ENCODE measurements at places on chromosomes 3 and 15.

DNA sequence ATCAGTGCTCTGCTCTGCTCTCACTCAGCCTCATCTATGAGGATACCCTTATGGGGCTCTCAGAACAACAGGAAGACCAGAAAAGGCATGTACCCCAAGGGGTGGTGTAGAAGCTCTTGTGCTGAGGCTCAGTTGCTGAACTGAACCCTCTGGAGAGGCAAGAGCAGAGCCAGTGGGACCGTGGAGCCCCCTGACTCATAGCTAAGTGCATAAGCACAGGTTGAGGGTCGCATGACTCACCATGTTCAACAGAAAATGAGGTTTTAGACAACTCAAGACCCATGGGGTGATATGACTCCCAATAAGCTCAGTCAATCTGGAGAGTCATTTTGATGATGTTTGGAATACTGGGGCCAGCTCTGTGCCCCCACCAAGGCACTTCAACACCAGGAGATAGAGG is 37.3 kb downstream of the CRYGS start:
- DNase-seq, result no peak

DNA sequence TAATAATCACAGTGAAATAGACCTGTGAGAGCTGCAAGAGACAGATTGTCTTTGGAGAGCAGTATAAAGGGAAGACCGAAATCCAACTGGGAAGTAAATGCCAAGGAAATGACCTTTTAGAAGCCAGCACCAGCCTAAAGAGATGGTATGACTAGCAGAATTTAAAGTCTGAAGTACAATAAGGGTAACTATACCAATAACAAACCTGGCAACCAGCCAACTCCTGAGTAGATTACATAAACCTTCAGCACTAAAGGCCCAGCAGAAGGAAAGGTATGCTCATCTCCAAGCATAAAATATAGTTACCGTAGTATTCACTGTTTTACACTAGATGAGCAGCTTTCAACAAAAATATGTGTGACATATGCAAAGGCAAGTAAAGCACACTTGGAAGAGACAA is 155.1 kb upstream of the SATB1 start:
- DNase-seq, result no peak

DNA sequence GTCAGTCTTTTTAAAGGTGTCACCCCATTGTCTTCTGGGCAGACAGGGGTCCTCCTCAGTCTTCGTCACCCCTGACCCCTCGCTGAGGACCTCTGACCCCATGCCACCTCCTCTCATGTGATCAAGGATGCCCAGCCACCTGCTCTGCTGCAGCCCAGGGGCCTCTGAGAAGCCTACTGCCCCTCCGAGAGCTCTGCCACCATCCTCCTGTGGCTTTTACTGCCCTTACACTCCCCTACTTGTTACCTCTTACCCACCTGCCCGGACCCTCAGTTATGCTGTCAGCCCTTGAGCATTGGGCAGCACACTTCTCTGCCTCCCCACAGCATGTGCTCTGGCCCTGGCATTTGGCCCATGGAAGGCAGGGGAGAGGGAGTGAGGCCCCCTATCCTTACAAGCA is 123.2 kb downstream of the LRRK1 start:
- DNase-seq, result no peak

- DNase-seq, result no peak
Measured at GRCh38 chr3:37751967-37752648, 109.6 kb upstream of the CTDSPL start.

DNA sequence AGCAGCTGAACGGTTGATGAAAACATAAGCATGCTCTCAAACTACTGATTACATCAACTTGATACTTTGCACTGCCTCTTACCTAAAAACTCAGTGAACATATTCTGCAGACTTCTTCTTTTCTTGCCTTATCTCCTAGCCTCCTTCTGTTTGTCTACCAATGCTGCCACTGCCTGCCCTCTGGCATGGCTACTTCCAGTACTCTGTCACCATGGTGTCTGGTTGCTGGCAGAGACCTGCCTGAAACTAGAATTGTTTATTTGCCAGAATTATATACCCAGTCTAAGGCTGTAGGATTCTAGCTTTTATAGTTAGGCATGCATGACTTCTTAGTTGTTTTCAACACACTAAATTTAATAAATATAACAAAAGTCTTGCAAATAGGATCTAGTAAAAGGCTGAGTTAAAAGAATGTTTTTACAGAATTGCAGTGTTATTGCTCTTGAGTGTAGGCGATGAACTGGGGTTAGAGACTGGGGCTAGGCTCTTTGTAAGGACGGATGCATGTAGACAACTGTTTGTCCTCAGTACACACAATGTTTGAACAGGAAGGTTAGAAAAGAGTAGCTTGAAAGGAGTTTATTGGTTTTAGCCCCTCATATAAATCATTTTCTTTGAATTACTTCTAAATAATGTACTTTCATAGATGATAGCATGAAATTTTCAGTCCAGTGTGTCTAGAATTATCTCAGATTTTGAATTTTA is 116.3 kb downstream of the KCNAB1 start:
- DNase-seq, result no peak

DNA sequence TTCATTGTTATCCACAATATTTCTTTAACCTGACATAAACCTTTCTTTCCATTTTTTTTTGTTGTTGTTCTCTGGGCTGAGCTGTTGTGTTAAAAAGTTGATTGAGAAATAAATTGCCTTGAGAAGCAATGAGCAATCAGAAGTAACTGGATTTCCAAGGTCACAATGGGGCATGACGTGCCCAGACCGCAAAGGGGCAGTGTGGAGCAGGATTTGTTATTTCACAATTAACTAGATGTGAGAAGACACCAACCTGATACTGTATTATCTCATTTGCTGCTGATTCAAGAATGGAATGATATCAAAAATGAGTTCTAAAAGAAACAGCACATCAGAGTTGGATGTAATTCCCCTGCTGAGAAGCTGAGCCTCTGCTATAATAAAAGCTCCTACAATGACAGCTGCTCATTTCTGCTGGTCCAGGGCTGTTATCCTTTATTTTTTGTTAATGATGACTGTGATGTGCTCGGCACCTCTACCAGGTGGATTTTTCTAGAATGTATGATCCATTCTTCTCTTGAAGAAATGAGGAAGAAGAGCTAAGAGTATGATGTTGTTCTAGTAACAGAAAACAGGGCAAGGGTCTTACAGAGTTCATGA is 28.1 kb downstream of the CPNE4 start:
- no peak for DNase-seq

GRCh38 chr3:109687626-109688025 is 350.3 kb upstream of the DPPA4 start:
- DNase-seq, result no peak

- DNase-seq, result no peak
Measured at GRCh38 chr3:128359060-128359664, 107.5 kb downstream of the DNAJB8 start.

GRCh38 chr3:125318871-125319270 is 56.3 kb downstream of the ZNF148 start:
- DNase-seq, result no peak

DNA sequence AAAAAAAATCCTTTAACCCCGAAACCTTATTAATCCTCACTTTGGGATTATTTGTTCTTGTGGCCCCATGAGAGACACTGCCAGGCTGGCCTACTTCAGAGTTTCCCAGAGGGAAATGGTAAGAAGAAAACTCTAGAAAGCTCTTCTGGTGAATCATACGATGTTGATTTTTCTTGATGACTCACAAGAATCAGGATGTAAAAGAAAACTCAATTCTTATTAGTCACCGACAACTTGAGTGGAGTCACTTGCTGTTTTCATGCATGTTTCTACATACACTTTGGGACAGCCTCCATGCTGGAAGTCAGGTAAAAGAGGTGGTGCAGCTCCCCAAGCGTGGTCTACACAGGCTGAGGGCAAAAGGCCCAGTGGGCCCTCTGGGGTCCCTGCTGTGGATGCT is 42.8 kb downstream of the MYO5C start:
- no peak for DNase-seq

DNA sequence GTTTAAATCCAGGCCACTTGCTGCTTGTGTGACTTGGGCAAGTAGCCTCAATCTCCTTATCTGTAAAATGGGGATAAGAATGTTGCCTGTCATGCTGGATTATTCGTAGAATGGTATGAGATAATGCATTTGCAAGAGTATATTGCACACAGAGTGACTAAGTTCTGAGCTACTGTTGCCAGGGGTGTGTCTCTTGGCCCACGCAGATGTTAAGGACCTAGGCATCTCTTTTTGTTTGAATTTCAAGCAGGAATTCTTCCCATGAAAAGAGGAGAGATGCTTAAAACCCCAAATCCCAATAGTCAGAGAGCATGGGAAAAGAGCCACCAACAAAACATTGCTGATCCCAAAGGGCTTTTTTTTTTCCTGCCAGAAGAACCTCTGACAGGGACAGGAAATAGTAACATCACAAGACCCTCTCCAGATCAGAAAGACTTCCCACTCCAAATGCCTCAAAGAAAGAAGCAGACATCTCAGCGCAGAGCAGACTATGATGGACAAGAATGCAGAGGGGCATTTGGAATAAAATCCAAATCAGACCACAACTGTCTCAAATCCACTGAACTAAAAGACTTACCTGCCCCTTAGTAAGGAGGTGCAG is 90.5 kb downstream of the MRPL46 start:
- no peak for DNase-seq

DNA sequence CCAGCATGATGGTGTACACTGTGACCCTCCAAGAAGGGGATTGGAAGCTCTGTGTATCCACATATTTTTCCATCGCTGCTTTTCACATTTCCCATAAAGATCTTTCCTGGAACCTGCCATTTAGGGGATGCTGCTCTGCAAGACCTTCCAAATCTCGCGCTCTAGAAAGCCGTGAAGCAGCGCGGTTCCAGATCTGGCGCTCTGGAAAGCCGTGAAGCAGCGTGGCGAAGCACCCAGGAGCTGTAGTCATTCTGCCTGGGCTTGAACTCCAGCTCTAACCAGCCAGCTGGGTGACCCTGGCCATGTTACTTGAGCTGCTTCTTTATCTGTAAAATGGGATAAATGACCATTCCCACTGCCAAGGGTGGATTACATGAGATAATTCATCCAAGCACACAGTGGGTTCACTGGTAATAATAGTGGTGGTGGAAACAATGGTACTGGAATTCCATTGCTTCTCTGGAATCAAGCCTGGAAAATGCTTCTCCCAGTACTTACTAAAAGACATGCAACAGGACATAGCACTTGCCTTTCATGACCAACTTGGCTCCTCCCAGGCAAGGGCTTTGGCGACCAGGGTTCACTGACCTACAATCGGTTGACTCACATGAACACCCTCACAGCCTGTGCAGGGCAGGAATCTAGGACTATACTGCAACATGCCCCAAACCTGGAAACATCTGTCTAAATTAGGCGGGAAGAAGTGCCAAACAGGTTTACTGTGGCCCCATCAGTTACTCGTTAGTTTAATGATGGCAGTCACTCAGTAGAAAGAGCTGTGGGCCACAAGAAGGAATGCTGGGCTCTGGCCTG is 70.7 kb downstream of the XXYLT1 start:
- DNase-seq, result no peak

- no peak for DNase-seq
Measured at GRCh38 chr3:76985645-76986044, 54.3 kb upstream of the ROBO2 start.

DNA sequence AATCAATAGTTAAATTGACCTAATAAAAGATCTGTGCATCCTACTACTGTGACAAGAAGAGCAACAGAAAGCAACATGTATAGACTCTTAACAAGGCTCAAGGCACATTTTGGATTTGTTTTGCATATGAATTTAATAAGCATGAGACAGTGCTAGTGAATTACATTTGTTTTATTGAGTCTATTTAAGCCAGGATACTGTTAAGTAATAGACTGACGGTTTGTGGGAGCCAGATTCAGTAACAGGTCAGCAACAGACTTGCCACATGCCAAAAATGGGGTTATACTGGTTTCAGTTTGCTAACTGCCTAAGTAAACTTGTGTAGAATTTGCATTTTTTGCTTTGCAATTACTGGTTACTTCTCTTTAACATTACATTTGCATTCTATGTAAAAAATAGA is 54.0 kb downstream of the MBNL1 start:
- DNase-seq, result no peak

DNA sequence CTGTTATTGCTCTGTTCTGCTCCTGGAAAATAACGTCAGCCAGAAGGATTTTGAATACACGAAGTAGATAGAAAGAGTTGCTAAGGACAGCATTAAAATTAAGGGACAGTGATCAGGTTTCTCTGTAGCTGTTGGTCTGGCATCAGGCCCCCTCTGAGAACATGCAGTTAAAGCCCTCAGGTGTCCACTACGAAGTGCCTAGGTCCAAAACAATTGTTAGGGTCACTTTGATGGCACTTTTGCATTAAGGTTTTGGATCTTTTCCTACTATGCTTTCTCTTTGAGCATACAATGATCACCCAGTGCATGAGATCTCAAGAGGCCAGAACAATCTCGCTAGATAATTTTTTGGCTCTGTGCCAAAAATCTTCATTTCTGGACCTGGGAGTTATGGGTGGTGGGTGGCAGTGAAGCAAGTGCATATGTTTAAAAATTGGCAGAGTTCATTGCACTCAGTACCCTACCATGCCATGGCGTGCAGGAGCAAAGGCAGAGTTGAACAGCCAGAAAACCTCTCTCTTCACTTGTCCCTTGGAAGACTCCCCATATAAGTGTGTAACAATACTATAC is 797.6 kb downstream of the ROBO2 start:
- no peak for DNase-seq

GRCh38 chr3:76961284-76961683 is 78.6 kb upstream of the ROBO2 start:
- DNase-seq, result no peak

GRCh38 chr3:138468886-138469285 is 34.5 kb downstream of the ESYT3 start:
- DNase-seq, result no peak

DNA sequence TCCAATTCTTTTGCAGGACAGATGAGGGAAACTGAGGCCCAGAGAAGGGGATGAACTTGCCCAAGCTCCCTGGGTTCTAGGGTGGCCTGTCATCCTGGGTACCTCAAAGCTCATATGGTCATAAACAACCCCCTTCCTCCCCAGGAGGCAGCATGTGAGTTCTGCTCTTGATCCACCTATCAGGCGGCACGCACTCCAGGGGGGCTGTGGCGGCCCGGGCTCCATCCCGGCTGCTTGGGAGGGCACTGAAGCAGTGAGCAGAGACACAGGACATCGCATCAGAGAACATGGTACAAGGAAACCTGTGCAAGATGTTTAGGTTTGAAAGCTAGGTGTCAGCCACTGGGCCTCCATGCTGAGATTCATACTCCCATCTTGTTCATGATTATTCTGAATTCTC is 34.2 kb downstream of the CPN2 start:
- DNase-seq, result no peak

DNA sequence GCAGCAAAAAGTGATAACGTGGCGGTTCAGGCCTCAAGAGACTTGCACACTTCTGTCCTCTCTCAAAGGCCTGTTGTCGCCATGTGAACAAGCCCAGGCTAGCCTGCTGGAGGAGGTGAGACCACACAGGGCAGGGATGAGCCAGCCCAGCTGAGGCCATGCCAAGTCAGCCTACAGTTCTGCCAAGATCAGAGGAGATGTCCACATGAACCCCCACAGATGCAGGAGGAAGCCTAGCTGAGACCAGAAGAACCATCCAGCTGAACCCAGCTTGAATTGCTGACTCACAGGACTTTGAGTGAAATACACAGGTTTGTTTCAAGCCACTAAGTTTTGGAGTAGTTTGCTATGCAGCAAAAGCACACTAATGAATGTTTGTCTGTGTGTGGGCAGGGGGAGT is 50.3 kb upstream of the SEC13 start:
- DNase-seq, result no peak

All from stimulated activated CD4-positive, alpha-beta T cell treated with anti-CD3 and anti-CD28 coated beads, Interleukin-2, amount 100 ng/mL, for 48 hours (primary cell).